Mesenteric fat pad (tissue), 1 donor: ENCODE measurements at places on chromosomes 16 and 17. TPM values are rescaled to one million over a fixed set of nuclear protein-coding genes. Genes with fewer than 3 reads are reported as not detected.

PIPOX gene
- 1.3 TPM for total RNA-seq

MEOX1 gene
- 25.3 TPM for total RNA-seq

TAC4 gene
- total RNA-seq = not detected

ZP2 gene
- total RNA-seq = not detected

CBX4 gene
- 16.9 TPM for total RNA-seq

NXPH3 gene
- total RNA-seq = 3.8 TPM

ACSM2A gene
- total RNA-seq = not detected

KRTAP2-3 gene
- not detected for total RNA-seq

NOTUM gene
- total RNA-seq = not detected

SLC16A6 gene
- total RNA-seq = 8.4 TPM

HOXB3 gene
- total RNA-seq = 12.6 TPM

FBXO39 gene
- total RNA-seq = 0.90 TPM

HOXB8 gene
- total RNA-seq = 2.3 TPM

SMIM36 gene
- not detected for total RNA-seq

MYH1 gene
- total RNA-seq = 0.06 TPM

SALL1 gene
- total RNA-seq = 0.45 TPM

ZFPM1 gene
- 4.8 TPM for total RNA-seq

ADAMTS18 gene
- total RNA-seq = 10.4 TPM

CDH11 gene
- total RNA-seq = 23.7 TPM

HOXB1 gene
- total RNA-seq = not detected

HOXB7 gene
- total RNA-seq = 12.8 TPM

MT1A gene
- total RNA-seq = 769 TPM

RND2 gene
- 0.45 TPM for total RNA-seq

PRSS21 gene
- not detected for total RNA-seq

HOXB5 gene
- total RNA-seq = 2.0 TPM

SSTR5 gene
- total RNA-seq = not detected

RNU2-1 gene
- total RNA-seq = 7,388 TPM

BCAS3 gene
- 20.8 TPM for total RNA-seq

BCL6B gene
- 32.2 TPM for total RNA-seq

CALB2 gene
- total RNA-seq = 190 TPM

HEATR9 gene
- not detected for total RNA-seq

TBC1D3L gene
- total RNA-seq = 5.5 TPM

JUP gene
- 16.2 TPM for total RNA-seq

PDPR gene
- total RNA-seq = 33.5 TPM

ENPP7 gene
- total RNA-seq = 0.26 TPM

TBX4 gene
- total RNA-seq = 0.19 TPM

TRPV3 gene
- total RNA-seq = 1.2 TPM

TNS4 gene
- 0.16 TPM for total RNA-seq

CCL23 gene
- total RNA-seq = 5.2 TPM

ALKBH5 gene
- total RNA-seq = 86.9 TPM
